ENCODE measurements at places on chromosomes 7 and 10. TPM values are rescaled to one million over a fixed set of nuclear protein-coding genes. Genes with fewer than 3 reads are reported as not detected.

Gene VWA2
- total RNA-seq = 2.2 TPM

Gene MAD1L1
- total RNA-seq = 23.8 TPM

- no peak for DNase-seq
These were observed 154.7 kb upstream of the ZMIZ1 start for GRCh38 chr10:78914060-78914378.

Gene ABCA13
- total RNA-seq = 5.5 TPM

GRCh38 chr7:129807863-129808262, 144.9 kb downstream of the UBE2H start:
- DNase-seq = no peak

GRCh38 chr10:21363731-21364104, 161.8 kb downstream of the SKIDA1 start:
- peak; percentile 19 for DNase-seq

Gene CTAGE6
- total RNA-seq = 20.7 TPM

Gene RNF32
- total RNA-seq = not detected

- DNase-seq = no peak
These were observed 1147.3 kb downstream of the XPNPEP1 start for GRCh38 chr10:108775911-108776475.

GRCh38 chr10:557792-558328, 131.6 kb downstream of the DIP2C start:
- DNase-seq = no peak

DNA sequence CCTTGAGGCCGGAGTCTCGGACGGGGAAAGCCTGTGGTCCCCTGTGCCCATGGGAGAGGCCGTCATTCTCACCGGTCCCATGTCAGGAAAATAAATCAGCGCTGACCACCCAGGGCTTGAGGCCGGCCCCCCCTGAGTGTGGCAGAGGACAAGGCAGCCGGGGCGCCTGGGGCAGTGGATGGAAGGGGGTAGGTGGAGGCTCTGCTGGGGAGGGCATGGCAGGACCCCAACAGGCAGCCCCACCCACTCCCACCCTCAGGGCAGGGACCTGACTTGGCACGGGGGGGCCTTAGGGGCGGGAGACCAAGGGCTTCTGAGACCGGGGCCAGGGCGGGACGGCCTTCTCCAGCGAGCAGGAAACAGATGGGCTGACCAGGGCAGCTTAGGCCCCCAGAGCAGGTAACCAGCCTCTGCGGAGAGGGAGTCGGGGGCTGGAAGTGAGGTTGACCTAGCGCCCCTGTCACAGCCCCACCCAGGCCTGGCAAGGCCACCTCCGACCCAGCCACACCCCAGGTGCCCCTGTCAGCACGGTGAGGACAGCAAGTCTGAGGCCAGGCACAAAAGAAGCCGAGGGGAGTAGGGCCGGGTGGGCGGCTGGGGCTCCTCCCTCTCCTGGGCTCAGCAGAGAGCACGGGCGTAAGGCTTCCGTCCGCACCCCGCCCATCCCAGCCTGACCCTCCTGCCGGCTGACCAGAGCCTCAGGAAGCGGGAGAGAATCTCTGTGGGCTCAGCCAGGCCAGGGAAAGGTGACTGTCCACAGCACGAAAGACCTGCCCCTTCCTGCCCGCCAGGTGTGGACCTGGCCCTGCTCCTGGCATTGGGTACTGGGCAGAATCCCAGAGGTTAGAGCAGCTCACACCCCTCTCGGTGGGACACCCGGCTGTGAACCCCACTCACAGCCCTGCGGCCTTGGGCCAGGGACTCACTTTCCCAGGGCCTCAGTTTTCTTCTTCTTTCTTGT, 87.4 kb downstream of the FOXL3 start:
- DNase-seq = no peak

DNA sequence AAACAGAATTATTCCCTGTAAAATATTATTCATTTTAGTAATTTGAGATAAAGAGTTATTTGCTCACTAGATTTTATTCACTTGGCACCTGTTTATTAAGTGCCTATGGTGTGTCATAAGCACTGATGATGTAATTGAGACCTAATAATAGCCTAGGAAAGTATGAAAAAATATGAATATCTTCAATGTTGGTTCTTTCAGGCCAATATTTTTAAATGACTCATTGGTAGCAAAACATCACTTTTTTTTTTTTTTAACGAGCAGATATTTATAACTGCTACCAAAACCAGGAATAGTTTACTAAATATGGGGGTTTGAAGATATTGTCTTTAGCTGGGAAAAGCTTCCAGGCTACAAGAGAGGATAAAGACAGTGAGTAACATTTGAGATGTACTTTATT, 228.0 kb downstream of the PRKG1 start:
- no peak for DNase-seq

DNA sequence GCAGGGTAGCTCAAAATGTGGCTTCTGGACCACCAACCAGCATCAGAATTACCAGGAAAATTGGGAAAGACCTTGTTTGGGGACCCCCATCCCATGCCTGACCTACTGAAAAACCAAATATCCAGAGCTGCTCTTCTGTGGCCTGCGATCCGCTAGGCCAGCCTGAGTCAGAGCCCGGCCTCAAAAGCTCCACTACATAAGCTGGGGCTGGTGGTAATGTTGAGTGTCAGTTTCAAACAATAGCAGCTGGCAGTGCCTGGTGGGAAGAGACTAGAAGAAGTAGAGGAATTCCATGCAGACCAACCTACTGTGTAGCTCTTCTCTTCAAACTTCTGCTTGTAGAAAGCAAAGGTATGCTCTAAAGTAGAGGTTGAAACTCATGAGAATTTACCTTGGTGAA, 52.0 kb downstream of the KLRG2 start:
- DNase-seq = no peak

GRCh38 chr7:135557455-135558336, at the start of gene NUP205:
Gene NUP205 (plus strand): TSS chr7:135557917. CDS start chr7:135557945, 28 bp downstream.
- DNase-seq = peak; percentile 92

GRCh38 chr10:131448171-131448570, 136.7 kb upstream of the TCERG1L start:
- no peak for DNase-seq

GRCh38 chr7:80410081-80410480, 101.8 kb downstream of the GNAT3 start:
- no peak for DNase-seq

- no peak for DNase-seq
These were observed 15.3 kb downstream of the AKR1C4 start for GRCh38 chr10:5211696-5212536.

Gene HECW1
- 4.1 TPM for total RNA-seq

- no peak for DNase-seq
These were observed 124.8 kb downstream of the CNNM2 start for GRCh38 chr10:103042908-103043307.

DNA sequence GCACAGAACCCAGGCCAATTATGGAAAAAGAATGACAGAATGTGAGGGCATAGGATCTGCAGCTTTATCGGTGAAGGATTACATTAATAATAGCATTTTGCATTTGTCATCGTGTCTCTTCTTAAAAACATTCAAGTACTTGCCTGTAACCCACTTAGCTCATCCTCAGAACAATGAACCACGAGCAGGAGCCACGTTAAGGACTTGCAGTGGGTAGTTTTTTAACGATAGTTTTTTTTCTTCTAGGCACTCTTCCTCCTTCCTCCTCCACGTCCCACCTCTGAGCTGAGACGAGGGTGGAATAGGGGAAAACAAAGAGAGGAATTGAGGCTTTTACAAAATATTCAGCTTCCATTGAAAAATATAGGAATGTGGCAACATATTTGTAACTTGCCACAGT, 27.1 kb downstream of the CDHR3 start:
- no peak for DNase-seq

GRCh38 chr10:113362645-113363091, 190.2 kb upstream of the HABP2 start:
- peak; percentile 86 for DNase-seq

Gene NANOS1
- total RNA-seq = 3.1 TPM

- no peak for DNase-seq
These were observed 101.5 kb downstream of the STK31 start for GRCh38 chr7:23811540-23811939.

Gene CFAP46
- 0.48 TPM for total RNA-seq

Gene NUTM2A
- not detected for total RNA-seq

GRCh38 chr7:70556761-70557160, 575.2 kb upstream of the GALNT17 start:
- DNase-seq = no peak

DNA sequence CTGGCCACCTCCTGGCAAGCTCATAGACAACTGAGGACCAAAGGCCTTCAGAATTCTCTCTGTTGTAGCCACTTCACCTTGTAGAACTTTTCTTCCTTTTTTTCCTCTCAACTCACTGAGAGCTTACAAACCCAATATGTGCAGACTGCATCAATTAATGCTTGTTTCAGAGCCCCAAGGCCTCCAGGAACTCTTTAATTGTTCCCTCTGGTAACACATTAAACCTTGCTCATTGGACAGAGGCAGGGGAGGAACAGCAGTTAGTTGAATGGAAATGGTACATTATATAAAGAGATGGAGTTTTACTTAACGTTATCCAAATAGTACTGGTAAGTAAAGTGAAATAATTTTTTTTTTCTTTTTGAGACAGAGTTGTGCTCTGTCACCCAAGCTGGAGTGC, 25.2 kb downstream of the STMP1 start:
- no peak for DNase-seq

GRCh38 chr7:141356161-141356560, 195.0 kb upstream of the AGK start:
- DNase-seq = no peak

GRCh38 chr10:15146366-15146765, 22.1 kb downstream of the NMT2 start:
- DNase-seq = no peak

- DNase-seq = no peak
These were observed 811 bp downstream of the CDK5 start for GRCh38 chr7:151056666-151057505.

DNA sequence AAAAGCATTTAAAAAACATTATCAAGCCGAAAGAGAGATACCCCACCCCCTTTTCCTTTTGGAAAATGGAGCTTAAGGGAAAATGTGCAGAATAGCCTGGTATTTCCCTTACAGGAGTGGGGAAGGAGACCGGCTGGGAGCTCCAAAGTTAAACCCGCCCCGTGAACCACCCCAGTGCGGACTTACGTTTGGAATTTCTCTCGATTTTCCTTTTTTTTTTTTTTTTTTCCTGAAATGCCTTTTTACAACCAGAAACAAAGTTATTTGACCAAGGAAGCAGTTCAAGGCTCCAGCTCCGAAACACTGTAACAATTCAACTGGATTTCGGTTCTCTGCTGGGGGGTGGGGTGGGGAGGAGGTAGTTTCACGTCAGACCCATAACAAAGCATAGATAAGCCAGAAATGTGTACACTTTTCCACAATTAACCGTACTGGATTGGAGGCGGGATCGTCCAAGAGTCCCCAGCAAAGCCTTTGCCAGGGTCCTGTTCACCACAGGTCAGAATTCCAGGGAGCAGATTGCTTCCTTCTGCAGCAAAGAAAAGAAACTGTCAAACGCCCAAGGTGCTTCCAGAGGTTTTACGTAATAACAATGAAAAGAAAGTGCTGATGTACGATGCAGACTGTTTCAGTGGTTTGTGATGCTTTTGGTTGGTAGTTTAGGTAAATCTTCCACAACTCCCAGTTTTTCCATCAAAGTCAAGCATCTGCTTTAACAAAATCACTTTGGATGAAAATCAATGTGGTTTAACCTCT, 6.7 kb downstream of the SKIDA1 start:
- peak; percentile 86 for DNase-seq

- DNase-seq = no peak
These were observed 775 bp upstream of the ABHD11 start for GRCh38 chr7:73739387-73739767.

Gene SMKR1
- total RNA-seq = not detected

DNA sequence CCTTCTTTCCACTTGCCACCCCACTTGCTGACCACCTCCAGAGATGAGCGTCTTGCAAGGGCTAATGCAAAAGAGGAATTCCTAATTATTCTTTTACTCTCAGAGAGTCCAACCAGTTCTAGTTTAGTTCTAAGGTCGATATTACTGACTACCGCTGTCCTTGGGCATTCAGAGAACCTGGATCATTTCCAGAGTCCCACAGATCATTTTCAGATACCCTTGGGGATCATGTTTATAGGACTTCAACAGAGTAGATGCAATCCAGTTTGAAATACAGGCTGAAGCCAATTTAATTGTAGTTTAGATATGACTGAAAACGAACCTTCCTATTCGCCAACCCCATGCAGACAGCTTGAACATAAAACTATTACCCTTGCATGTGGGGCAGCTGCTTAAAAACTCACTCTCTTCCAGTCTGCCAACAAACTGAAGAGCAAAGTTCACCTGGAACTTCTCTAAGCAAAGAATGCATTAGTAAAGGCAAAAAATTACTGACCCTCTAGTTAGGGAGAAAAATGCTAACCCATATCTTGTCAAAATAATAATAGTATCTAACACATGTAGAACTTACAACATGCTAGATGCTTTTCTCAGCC, 22.4 kb downstream of the CFAP69 start:
- no peak for DNase-seq

Gene DYNC1I1
- total RNA-seq = 2.9 TPM

GRCh38 chr10:77902159-77902558, 24.4 kb downstream of the DLG5 start:
- DNase-seq = no peak

Gene DPY19L1
- total RNA-seq = 49.1 TPM

DNA sequence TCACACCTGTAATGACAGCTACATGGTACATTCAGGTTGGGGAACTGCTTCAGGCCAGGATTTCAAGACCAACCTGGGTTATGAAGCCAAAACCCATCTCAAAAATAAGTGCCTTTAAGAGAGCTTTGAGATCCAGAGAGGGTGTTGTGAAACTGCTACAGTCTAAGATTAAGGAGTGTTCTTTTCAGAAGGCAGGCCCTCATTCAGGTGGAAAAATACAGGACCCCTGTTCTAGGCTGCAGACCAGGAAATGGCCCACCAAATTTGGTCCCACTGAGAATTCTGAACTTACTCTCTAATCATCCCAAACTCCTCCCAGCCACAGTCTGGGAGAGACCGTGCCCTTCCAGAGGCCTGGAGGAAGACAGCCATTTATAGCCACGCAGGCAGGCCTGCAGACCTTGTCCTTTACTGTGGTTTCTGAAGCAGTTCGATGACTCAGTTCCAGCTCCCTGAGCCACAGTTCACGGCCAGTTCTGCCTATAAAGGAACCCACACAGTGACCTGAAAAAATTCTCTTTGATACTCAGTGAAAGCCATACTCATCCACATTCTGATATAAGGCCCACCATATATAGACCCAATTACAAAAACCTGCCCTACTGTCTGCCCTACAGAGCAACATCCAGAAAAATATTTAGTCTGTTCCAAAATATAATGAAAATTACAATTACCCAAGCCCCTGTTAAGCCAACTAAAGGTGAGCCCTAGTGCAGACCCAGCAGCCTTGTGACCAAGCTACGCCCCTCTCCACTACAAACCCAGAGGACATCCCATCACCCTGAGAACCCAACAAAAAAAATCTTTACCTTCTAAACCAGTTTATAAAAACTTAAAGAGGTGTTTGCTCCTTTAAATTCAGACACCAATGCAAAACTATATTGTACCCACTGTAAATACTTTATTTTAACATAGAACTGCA, 21.2 kb downstream of the ZNF680 start:
- DNase-seq = peak; percentile 1

- peak; percentile 78 for DNase-seq
These were observed 4.2 kb downstream of the SMARCD3 start for GRCh38 chr7:151244196-151244840.

- DNase-seq = peak; percentile 31
These were observed 27.3 kb upstream of the ARHGAP22 start for GRCh38 chr10:48632166-48632565.

All from umbilical cord (tissue), 2 donors.